Neural progenitor cell (in vitro differentiated cells): ENCODE measurements at places on chromosomes 6 and 20.
A peak's percentile ranks its signal among the peaks of the same experiment; 100 is the strongest.

DNA sequence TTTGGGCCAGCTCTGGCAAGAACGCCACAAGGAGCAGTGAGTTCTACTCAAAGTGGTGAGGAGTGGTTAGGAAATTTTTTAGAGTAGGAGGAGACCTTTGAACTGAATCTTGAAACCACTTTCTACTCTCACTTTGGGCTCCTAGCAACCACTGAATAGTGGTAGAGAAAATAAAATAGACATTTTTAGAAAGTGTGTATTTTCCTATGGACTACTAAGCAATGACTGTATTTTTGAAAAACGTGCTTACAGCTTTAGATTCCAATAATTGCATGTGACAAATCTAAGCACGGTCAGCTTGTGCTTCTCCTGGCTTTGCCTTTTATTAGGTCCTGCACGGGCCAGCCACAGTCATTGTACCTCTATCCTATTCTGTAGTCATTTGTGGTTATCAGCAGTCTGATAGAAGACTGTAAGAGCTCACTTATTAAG, 8.7 kb upstream of the IFNGR1 start:
- H3K4me3 ChIP-seq: no peak overlapping the region
- no peaks in the 10 kb centered on the region for H3K27me3 ChIP-seq
- no peaks in the 10 kb centered on the region for H3K36me3 ChIP-seq
- no peak overlapping the region for H3K27ac ChIP-seq
- no peaks in the 10 kb centered on the region for H3K4me1 ChIP-seq

GRCh38 chr6:119444642-119445557, 95.3 kb upstream of the MAN1A1 start:
- DNase-seq: no peak
- no peaks in the 10 kb centered on the region for H3K27me3 ChIP-seq
- no peak overlapping the region for H3K4me3 ChIP-seq
- H3K27ac ChIP-seq: no peak overlapping the region
- no peaks in the 10 kb centered on the region for H3K36me3 ChIP-seq

GRCh38 chr6:144659202-144660182, 374.4 kb downstream of the UTRN start:
- H3K27ac ChIP-seq: peak overlapping the region; percentile 22
- H3K27me3 ChIP-seq: no peaks in the 10 kb centered on the region
- no peaks in the 10 kb centered on the region for H3K36me3 ChIP-seq

GRCh38 chr6:149065658-149066556, 251.6 kb upstream of the TAB2 start:
- no peak overlapping the region for H3K4me3 ChIP-seq
- no peak for DNase-seq
- H3K36me3 ChIP-seq: no peaks in the 10 kb centered on the region
- H3K27me3 ChIP-seq: no peaks in the 10 kb centered on the region
- peaks cover 12% of the 10 kb centered on the region for H3K4me1 ChIP-seq
- no peak overlapping the region for H3K27ac ChIP-seq

GRCh38 chr6:134520181-134521115, 202.5 kb upstream of the SGK1 start:
- no peaks in the 10 kb centered on the region for H3K27me3 ChIP-seq
- no peak overlapping the region for H3K27ac ChIP-seq
- no peaks in the 10 kb centered on the region for H3K36me3 ChIP-seq
- H3K4me1 ChIP-seq: no peaks in the 10 kb centered on the region
- no peak for DNase-seq
- H3K4me3 ChIP-seq: no peak overlapping the region

DNA sequence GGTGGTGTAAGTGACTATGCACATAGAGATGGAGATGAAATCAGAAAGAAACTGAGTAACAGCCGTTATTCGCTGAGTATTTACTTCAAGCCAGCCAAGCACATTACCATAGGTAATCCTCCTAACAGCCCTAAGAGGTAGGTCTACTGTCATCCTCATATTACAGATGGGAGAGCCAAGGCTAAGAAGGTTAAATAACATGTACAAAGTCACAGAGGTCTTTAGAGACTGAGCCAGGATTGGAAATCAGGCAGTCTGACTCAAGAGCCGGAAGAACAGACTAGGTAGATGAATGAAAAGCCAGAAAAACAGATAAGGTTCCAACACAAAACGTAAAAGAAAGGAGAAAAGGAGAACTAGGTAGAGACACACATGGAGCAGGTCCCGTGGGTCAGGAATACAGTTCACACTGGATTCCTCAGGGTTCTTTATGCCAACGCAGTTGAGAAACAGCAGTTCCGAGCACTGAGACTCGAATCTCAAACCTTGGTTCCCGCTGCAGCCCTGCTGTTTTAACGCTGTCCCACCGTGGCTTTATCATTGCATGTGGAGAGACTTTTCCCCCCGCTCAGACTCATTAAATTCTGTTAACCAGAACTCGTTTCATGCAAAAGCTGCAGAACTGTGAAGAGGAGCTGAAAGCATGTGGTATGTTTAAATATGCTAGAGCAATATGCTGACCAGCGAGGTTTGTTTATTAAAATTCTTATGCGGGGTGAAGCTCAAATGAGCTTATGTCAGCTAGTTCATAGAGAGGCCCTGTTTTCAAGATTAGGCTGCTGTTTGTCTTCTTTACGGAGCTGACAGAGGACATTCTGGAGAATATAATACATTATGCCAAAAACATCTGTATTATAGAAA, 537.9 kb downstream of the CD83 start:
- no peak for DNase-seq
- no peaks in the 10 kb centered on the region for H3K27me3 ChIP-seq
- H3K27ac ChIP-seq: no peak overlapping the region
- H3K4me1 ChIP-seq: peaks cover 9% of the 10 kb centered on the region
- no peak overlapping the region for H3K4me3 ChIP-seq

DNA sequence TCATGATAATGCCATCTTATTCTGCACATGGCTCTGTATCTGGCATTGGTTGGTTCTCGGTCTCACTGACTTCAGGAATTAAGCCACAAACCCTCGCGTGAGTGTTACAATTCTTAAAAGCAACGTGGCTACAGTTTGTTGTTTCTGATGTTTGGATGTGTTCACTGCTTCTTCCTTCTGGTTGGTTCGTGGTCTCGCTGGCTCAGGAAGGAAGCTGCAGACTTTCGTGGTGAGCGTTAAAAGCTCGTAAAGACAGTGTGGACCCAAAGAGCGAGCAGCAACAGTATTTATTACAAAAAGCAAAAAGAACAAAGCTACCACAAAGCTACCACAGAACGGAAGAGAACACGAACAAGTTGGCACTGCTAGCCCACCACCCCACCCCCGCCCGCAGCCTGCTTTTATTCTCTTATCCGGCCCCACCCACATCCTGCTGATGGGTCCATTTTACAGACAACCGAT, 51.1 kb downstream of the MYLIP start:
- H3K36me3 ChIP-seq: no peaks in the 10 kb centered on the region
- H3K4me3 ChIP-seq: no peak overlapping the region

DNA sequence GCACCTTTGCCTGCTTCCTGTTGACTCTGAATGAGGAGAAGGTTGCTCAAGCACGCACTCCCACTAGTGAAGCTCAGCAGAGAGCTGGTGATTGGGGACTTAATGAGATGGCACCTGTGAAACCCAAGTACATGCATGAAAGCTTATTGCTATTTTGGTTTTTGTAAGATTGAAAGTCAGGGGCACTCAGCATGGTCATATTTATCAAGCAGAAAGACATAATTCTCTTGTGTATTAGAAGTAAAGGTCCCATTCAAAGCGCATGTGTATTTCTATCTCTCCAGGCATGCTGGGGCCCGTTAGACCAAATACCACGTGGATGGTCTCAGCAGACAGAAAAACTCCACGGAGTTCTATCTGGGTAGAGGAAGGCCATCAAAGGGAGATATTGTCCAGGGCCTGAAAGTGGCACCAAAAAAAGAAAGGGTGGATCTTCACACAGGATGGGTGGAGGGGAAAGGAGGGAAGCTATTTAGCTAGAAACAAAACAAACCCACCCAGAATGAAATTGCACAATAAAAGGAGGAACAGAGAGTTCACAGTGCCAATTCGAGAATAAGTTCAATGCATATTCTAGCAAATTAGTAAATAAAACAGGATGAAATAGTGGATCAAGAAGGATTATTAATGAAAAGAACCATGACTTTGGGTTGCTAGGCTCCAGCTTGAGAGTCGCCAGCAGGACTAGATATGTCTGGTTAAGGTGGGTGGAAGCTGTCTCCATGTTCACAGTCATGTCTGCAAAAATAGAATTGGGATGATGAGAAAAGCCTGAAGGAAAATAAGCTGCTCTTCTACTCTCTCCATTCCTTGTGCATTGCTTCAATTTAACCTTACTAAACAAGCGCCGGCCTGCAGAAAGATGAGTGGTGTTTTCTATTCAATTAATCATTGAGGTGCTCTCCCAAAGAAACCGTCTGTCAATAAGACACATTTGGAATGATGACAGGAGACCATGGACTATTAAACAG, 224.9 kb upstream of the DTNBP1 start:
- no peak for DNase-seq
- no peak overlapping the region for H3K4me3 ChIP-seq
- no peaks in the 10 kb centered on the region for H3K4me1 ChIP-seq
- no peaks in the 10 kb centered on the region for H3K36me3 ChIP-seq

GRCh38 chr6:109059153-109059552, 35.5 kb downstream of the SESN1 start:
- no peak overlapping the region for H3K4me3 ChIP-seq
- no peaks in the 10 kb centered on the region for H3K27me3 ChIP-seq
- DNase-seq: no peak
- no peaks in the 10 kb centered on the region for H3K4me1 ChIP-seq

GRCh38 chr6:147176795-147177194, 27.4 kb upstream of the STXBP5 start:
- H3K27ac ChIP-seq: no peak overlapping the region
- H3K36me3 ChIP-seq: no peaks in the 10 kb centered on the region
- H3K27me3 ChIP-seq: no peaks in the 10 kb centered on the region
- no peak for DNase-seq

DNA sequence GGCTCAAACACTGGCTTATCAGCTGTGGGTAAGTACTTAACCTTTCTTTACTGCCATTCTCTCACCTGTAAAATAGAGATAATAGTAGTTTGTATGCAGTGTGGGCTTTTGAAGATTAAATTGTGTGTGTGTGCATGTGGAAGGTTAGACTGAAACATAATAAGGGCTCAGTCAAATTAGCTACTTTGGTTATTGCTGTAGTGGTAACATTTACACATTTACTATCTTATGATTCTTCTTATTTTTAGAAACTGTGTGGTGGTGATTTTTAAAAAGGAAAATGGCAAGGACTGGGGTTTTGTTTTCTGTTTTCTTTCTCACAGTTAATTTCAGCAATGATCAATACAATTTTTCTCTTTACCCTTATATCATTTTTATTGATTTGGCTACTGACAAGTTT, 206.9 kb downstream of the NKAIN2 start:
- no peaks in the 10 kb centered on the region for H3K4me1 ChIP-seq
- DNase-seq: no peak
- H3K4me3 ChIP-seq: no peak overlapping the region
- no peak overlapping the region for H3K27ac ChIP-seq
- no peaks in the 10 kb centered on the region for H3K27me3 ChIP-seq

DNA sequence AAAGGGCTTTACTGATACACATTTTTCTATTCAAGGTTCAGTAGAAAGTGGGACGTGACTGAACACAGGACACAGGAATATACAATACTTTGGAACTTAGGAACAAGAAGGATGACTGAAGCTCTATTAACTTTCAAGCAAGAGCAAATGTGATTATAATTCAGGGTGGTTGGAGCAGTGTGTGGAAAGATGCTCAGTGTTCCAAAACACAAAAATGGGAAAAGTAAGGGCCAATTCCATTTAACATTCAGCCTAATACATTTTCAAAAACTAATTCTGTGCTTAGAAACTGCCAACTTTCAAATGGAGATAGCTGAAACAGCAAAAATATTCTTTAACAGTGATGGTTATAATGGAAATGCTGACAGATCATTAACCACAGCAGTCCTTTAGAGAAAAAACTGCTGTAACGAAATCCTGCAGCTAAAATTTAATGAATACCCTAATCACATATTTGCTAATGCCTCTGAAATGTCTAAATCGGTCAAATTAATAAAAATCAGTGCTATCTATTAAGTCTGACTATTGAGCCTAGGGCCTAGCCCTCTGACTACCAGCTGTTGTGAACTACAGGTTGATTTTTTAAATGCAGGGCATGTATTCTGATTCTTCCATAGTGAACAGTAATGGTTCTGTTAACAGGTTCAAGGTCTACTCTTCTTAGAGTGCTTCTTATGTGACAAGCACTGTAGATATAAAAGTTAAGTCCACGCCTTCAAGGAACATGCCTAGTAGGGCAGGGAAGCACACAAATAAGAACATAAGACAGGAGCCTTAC, 45.9 kb downstream of the RARS2 start:
- no peaks in the 10 kb centered on the region for H3K27me3 ChIP-seq
- no peak for DNase-seq
- H3K4me1 ChIP-seq: no peaks in the 10 kb centered on the region
- peaks cover 17% of the 10 kb centered on the region for H3K36me3 ChIP-seq

DNA sequence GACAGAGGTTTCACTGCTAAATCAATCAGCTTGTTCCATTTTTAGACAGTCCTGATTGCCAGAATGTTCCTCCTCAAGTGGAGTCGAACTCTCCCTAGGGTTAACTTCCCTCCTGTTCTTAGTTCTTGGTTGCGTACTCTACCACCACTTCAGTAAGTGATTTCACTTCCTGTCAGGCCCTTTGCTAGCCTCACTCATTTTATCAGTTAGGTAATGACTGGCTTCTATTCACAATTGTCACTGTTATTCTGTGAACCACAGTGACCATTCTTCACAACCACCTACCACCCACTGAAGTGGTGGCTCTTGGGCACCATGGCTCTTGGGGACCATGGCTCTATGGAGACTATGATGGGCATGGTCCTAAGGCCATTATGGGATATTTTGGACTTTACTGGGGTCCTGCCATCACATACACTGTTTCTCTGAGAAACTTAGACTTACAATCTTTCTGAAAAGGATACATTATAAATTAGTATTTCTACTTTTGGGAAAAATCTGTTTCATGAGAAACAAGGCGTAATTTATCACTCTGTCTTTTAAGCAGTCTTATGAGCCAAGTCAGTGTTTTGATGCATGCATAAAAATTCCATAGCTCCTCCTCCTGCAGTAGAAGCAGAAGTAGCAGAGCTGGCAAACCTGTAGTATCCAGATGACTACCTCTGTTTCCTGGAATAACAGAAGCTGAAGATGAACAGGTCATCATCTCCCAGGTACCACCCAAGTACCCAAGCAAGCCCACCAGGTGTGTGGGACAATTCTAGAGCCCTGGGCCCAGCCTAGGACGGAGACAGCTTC, 66.3 kb downstream of the ATXN1 start:
- H3K27ac ChIP-seq: no peak overlapping the region
- no peak for DNase-seq
- H3K36me3 ChIP-seq: no peaks in the 10 kb centered on the region
- H3K27me3 ChIP-seq: no peaks in the 10 kb centered on the region
- H3K4me3 ChIP-seq: no peak overlapping the region
